Suprapubic skin (tissue), 4 donors: ENCODE measurements at places on chromosomes 13 and 19.

- no peak for DNase-seq
Observed at GRCh38 chr19:41974652-41975051, 15.5 kb upstream of the RABAC1 start.

- no peak for DNase-seq
Observed at GRCh38 chr19:55400281-55401087, 7.1 kb downstream of the UBE2S start.

- DNase-seq = no peak
Observed at GRCh38 chr13:50708461-50708860, 135.0 kb downstream of the DLEU7 start.

- no peak for DNase-seq
Observed at GRCh38 chr13:109977212-109977968, 191.0 kb upstream of the IRS2 start.
